Mammary epithelial cell (primary cell): ENCODE measurements at places on chromosomes 11 and 22.
A peak's percentile ranks its signal among the peaks of the same experiment; 100 is the strongest.

- no peak for DNase-seq
These were observed 85.8 kb upstream of the NARS2 start for GRCh38 chr11:78660471-78660870.

DNA sequence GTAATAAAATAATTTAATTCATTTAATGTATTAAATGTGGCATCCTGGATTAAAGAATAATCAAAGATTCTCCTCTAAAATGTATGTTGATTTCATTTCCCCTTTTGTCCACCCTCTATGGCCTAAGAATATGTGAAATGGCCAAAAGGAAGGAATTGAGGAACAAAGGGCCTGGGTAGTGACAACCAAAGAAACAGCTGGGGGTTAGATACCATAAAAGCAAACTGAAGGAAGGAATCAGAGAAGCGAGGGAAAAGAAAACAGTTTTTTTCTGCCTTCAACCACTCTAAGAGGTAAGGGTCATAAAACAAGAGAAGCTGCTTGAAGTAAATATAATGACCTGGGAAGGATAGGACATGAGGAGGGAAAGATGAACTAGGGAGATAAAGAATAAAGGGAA, 139.3 kb downstream of the FAM76B start:
- no peak for DNase-seq

DNA sequence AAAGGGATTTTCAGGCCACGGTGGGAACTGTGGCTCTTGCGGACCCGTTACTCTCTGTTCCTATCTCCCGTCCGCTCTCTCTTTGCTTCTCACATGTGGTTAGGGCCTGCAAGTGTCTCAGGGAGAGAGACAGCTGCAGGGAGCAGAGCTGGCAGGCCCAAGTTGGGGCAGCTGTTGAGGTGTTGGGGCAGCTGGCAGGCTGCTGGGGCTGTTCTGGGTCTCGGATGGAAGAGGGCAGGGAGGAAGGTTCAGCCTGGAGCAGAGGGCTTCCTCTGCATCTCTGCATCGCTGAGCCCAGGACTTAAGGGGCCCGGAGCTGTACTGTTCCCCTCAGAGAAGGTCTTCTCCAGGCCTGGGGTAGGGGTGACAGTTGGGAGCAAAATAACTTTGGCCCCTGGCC, 2.6 kb upstream of the CNIH2 start:
- no peak for DNase-seq

- DNase-seq = no peak
These were observed 1100.1 kb downstream of the BRD1 start for GRCh38 chr22:48727454-48728058.

GRCh38 chr11:12536566-12536965, 137.7 kb upstream of the TEAD1 start:
- no peak for DNase-seq

GRCh38 chr22:46801331-46801811, 38.9 kb downstream of the TBC1D22A start:
- DNase-seq = no peak

DNA sequence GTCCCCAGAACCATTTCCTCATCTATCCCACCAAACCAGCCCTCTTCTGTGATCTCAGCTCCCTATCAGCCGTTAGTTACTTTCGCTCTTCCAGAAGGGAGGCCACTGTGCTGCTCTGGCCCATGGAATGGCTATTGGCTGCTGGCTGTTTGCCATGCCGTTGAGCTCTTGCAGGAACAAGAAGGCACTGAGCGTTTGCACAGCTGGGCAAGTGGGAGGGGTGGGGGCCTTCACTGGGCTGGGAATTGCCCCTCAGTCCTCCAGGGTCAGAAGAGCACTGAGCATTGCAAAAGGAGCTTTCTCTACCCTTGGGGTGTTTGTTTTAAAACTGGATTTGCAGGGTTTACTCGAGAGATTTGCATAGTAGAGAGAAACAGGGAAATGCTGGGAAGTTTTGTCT, 129.0 kb upstream of the PARVA start:
- no peak for DNase-seq

DNA sequence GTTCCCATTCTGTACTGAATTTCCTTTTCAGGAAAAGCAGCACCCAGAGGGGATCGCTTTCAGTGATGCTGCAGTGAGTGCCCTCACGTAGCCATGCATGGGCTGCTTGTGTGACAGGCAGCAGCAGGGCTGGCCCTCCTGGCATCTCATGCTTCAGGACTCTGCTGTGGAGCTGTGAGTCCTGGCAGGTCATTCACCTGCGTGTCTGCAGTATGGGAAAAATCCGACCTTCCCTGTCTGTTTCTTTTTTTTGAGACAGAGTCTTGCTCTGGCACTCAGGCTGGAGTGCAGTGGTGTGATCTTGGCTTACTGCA, 13.4 kb downstream of the GLB1L2 start:
- DNase-seq = no peak

DNA sequence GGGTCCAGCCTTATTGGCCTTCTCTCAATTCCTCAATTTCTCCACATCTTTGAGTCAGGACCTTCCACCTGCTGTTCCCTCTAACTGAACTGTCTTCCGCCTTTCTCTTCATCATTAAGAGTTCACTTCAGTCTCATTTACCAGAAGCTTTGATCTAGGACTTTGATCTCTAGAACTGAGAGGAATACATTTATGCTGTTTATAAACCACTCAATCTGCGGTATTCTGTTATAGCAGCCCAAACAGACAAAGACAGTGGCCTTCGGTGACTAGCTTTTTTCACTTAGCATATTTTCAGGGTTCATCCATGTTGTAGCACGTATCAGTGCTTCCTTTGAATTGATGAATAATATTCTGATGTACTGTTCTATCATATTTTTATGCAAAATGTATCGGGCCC, 10.5 kb downstream of the CLPB start:
- no peak for DNase-seq

DNA sequence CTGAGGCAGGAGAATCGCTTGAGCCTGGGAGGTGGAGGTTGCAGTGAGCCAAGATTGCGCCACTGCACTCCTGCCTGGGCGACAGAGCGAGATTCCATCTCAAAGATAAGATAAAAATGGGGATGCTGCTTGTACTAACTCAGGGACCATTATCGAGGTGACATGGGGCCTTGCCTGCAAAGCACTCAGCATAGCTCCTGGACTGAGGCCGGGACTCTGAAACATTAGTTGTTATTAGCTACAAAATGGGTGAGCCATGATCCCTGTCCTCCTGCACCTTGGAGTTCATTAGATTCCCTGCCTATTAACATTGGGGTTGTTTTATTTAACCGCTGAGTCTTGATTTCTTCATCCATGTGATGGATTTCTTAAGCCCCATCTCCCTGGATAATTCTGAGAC, 5.1 kb downstream of the PPP2R5B start:
- DNase-seq = no peak

- DNase-seq = no peak
These were observed 374.8 kb downstream of the MIAT start for GRCh38 chr22:27032091-27032761.

- no peak for DNase-seq
These were observed 7.3 kb downstream of the YAP1 start for GRCh38 chr11:102117472-102118113.

GRCh38 chr11:65293909-65294381, 20.7 kb upstream of the CDC42EP2 start:
- no peak for DNase-seq

- no peak for DNase-seq
These were observed 21.9 kb upstream of the NFRKB start for GRCh38 chr11:129917231-129917630.

DNA sequence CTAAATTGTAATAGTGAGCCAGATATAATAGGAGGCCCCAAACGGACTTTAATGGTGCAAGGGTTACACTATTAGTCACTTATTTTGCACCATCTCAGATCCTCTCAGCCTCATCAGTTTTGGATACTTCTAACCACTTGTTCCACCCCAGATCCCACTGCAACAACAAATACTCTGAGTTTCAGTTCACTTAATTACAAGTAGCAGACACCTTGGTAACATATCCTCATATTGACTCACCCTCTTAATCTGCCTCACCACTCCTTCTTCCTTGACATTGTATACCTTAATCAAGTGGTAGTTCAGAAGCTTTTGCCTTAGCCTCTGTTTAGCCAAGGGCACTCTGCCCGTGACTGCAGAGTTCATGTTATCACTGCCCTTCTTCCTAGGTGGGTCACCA, 256.1 kb upstream of the UBASH3B start:
- DNase-seq = no peak

GRCh38 chr22:37819105-37819433, 4.1 kb upstream of the GALR3 start:
- DNase-seq = no peak

DNA sequence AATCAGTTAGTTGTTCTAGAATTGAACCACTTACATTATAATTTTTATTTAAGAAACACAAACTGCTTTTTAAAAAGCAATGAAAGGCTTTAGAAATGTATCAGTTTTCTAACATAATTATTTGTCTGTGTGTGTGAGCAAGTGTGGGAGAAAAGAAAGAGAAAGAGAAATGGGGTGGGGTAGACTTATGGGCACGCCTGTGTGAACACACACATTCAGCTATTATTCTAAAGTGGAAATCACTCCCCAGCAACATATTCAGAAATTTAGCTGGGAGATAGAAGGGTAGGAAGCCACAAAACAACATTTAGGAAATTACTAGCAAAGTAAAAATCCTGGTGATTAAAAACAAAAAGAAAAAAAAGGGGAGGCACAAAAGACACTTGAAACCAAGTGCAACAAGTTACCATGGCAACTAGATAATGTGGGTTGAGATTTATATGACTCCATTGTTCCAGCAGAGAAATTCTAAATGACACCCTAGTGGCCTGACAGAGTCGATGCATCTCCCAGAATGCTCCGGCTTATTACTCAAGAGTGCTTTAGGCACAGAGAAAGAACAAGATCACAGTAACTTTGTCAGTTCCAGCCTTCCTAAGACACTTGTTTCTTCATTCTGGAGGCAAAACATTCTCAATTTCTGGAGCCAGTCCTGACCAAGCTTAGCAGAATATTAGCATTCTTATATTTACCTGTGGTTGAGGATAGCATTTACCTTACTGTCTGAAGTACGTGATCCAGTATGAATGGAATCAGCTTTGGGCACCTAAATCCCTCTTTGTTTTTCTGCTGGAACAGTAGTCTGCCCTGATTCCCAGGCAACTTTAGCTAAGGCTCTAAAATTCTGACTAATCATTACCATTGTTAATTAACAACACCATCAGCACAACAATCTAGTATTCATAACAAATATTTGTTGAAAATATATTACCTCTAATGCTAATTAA, 444.4 kb downstream of the DLG2 start:
- peak; percentile 14 for DNase-seq

GRCh38 chr11:35138606-35138942, 397 bp upstream of the CD44 start:
- DNase-seq = no peak

GRCh38 chr11:87425391-87425790, 387.7 kb downstream of the TMEM135 start:
- DNase-seq = peak; percentile 35

DNA sequence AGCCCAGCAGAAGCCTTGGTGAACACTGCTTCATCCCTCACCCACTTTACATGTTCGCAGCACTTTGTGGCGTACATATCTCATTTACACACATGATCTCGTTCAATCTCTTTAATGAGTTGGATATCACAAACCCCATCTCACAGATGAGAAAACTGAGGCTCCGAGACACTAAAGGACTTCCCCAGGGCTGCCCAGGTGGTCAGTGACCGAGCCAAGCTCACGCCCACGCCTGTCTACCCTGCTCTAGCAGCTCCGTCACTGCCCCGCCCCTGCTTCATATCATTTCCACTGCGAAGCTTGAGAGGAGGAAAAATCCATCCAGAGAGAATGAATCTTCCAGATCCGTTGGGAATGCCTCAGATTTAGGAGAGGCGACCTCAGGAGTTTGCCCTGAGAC, 11.8 kb upstream of the DSCAML1 start:
- DNase-seq = peak; percentile 33

DNA sequence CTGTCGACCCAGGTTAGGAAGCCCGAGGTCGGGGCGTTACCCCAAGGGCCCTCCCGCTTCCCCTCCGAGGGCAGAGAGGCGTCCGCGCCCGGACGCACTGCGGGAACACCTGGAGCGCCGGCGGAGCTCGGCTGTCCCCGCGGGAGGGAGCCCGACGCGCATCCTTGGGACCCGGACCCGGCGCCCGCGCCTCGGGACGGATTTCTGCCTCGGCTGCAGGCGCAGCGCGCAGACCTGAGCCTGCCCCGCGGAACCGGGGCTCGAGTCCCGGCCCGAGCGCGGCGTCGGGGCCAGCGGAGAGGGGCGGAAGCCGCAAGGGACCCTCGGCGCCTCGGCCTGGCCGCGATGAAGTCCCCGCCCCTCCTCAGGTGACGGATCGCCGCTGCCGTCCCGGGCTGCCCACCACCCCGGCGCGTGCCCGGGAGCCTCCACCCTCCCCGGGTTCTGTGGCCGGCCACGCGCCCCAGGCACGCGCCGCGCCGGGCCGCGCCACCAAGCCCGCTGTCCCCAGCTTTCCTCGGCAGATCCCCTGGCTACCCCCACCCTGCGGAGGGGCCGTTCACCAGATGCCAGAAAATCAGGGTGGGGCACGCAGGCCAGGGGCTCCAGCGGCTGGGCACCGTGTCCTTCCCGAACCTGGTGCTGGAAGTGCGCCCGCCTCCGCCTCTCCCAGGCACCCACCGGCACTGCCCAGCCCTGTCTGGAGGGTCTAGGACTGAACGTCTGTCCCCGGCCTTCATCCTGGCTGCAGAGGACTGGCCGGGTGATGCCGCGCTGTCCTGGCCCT, 410 bp downstream of the GLB1L3 start:
- no peak for DNase-seq

DNA sequence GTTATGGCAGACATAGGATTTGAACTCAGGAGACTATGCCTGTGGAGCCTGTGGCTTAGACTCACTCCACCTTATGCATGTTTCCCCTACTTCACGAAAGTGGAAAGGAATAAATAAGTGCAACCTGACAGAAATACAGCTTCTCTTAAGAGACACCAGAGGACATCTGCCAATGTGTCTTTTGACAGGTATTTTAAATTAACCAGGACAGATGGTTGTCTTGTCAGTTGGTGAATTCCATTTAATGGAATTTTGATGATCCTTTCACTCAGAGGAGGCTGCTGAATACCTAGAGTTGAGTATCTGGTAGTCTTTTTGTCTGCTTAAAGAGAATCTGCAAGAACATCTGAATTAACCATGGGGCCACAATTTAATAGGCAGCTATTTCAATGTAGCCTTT, 46.1 kb downstream of the NELL1 start:
- DNase-seq = no peak

GRCh38 chr11:111173221-111173620, 72.3 kb upstream of the POU2AF2 start:
- DNase-seq = no peak

DNA sequence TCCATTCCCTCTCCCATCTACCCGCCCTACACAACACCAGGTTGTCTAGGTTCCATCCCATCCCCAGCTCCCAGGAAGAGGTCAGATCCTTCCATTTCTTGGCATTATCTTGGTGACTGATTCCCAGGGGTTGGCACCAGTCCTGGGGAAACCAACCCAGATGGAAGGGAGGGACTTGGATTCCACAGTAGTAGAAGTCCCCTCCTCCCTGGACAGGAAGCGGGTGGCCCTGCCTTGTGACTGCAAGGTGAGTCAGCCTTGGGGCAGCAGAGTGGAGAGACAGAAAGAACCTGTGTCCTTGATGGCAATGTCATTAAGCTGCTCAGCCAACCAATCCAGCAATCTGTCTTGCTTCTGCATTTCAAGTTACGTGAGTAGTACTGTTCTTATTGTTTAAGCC, 26.5 kb downstream of the SYT13 start:
- DNase-seq = peak; percentile 66
